ENCODE measurements at places on chromosomes 12 and 14.

- DNase-seq = no peak
Measured at GRCh38 chr12:111991946-111992345, 21.0 kb downstream of the TMEM116 start.

- peak; percentile 71 for DNase-seq
Measured at GRCh38 chr12:118357257-118358007, 15.3 kb downstream of the TAOK3 start.

DNA sequence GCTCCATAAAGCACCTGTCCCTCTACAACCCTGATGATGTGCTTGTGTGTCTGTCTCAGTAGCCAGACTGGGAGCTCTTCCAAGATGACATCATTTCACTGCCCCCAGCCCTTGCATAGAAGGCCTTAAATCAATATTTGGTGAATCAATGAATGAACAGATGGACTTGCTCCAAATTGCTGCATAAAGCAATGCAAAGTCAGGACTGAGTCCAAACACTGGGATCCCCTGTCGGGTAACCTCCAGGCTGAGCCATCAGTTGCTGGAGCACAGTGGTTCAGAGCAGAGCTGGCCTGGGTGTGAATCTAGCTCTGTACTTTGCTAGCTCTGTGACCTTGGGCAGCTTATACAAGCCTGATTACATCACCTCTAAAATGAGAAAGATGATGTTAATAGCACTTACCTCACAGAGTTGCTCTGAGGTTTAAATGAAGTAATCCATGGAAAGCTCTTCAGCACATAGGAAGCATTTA lies 120.3 kb upstream of the VASH1 start:
- DNase-seq = no peak

- no peak for DNase-seq
Measured at GRCh38 chr12:10389904-10390303, at the start of gene KLRK1. Gene KLRK1, minus strand, starts transcription at chr12:10390041. Its CDS starts 1,231 bp downstream, at chr12:10388810.

- no peak for DNase-seq
Measured at GRCh38 chr12:119052001-119052400, 70.7 kb downstream of the SRRM4 start.

GRCh38 chr12:129847063-129847462 lies 56.8 kb downstream of the TMEM132D start:
- no peak for DNase-seq

DNA sequence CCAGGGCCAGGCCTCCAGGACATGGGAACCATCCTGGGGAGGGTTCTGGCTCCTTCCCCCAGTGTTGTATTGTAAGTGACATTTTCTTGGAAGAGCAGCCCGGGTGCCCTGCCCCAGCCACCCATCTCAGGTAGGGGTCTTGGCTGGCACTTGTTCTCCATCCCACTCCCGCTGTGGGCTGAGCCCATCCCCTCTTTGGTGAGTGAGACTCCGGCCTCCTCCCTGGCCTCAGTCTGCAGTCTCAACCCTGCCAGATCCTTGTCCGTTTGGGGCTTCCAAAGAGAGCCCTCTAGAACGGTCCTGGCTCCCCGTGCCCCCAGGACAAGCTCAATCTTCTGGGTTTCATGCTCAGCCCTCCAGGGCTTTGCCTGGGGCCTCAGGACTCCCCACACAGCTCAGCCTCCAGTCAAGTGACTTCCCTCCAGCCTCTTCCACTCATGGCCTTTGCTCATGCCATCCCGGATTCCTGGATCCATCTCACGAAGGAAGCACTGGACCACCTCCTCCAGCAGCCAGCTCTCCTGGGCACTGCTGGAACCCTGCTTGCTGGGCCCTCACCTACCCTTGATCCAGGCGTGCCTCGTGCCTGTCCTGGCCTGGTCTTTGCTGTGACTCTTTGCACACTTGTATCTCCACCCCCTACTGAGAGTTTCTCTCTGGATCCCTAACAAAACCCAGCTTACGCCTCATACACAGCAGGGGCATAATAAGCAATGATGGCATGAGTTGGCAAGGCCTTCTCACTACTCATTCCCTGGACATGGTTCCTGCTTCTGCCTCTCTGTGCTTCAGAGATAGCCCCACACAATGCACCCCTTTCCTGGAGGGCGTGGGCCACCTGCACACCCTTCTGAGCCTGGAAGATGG lies 297.4 kb upstream of the RTL1 start:
- DNase-seq = no peak

GRCh38 chr14:55869397-55870049 lies 248.7 kb upstream of the PELI2 start:
- no peak for DNase-seq

DNA sequence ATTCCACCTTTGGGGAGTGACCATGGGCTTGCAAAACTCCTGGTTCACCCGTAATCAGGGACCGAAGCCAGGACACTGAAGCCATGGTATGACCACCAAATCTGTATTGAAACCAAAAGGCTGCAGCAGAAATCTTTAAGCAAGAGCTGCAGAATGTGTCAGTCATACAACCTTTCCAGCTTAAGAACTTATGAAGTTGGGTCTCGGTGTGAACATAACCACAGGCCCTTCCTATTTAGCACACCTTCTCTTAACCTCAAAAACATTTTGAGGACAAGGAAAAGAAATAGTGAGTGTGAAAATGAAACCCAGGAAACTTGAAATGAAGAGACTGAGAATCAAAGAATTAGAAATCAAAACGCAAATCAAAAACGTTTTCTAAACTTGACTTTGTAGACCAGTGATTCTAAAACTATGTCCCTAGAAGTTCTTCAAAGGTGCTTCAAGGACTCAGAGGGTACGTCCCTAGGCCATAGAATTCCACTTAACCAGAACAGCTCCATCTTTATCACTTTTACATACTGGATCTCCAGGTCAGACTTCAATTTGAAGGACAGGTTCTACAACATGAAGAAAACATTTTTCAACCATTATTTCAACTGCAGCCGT lies 231.6 kb upstream of the GRIP1 start:
- DNase-seq = no peak

DNA sequence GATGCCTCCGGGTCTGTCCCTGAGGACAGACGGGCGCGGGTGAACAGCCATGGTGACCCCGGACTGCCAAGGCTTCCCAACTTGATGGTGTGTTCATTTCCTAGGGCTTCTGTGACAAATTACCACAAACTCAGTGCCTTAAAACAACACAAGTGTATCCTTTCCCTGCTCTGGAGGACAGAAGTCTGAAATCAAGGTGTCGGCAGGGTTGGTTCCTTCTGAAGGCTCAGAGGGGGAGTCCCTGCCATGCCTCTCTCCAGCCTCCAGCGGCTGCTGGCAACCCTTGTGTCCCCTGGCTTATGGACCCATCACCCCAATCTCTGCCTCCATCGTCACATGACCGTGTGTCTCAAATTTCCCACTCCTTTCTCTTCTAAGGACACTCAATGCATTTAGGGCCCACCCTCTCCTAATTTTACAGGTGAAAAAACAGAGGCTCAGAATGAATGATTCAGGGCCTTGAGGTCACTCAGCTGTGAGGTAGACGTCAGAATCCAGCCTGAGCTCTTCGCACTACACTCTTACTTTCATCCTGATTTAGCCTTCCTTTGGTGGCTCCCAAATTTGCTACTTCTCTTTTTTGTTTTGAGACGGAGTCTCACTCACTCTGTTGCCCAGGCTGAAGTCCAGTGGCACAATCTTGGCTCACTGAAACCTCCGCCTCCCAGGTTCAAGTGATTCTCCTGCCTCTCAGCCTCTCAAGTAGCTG lies 45.4 kb downstream of the VCPKMT start:
- no peak for DNase-seq

DNA sequence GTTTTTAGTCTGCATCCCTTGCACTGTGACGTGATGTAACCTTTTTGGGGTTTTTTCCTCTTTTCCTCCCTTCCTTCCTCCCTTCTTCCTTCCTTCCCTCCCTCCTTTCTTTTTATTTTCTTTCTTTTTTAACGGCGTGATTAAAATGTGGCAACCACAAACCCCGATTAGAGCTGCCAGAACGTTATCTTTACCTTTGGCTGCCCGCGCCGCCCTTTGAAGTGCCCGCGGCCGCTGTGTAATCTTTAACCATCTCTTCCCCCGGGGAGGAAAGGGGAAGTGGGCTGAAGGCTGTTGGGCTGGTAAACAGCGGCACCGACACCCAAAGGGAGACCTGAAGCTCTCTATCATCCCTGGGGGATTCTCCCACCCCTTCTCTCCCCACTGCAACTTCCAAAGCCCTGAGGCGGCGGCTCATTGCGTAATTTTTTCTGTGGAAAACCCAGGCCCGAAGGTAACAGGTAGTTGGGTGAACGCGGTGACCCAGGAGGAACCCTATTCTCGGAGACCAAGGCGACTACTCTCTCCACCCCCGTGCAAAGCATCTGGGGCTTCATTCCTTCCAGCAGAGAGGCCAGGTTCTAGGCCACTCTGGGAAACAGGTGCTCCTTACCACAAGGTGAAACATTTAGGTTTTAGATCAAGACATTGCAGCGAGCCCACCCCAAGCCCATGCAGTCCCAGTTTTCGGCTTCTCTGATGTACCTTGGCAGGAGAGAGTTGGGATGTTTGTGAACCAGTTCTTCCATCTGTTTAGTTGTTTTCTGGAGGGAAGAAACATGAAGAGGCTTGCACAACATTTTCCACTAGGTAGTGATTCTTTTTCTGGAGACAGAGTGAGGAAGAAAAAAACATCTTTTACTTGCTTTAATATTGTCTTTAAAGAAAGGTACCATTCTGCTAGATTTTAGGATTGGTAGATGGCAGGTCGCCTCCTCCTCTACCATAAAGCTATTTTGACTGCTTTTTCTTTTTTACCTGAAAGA lies 1.5 kb downstream of the LGR5 start:
- peak; percentile 64 for DNase-seq

GRCh38 chr12:79512068-79512467 lies 178.7 kb downstream of the PAWR start:
- DNase-seq = no peak

DNA sequence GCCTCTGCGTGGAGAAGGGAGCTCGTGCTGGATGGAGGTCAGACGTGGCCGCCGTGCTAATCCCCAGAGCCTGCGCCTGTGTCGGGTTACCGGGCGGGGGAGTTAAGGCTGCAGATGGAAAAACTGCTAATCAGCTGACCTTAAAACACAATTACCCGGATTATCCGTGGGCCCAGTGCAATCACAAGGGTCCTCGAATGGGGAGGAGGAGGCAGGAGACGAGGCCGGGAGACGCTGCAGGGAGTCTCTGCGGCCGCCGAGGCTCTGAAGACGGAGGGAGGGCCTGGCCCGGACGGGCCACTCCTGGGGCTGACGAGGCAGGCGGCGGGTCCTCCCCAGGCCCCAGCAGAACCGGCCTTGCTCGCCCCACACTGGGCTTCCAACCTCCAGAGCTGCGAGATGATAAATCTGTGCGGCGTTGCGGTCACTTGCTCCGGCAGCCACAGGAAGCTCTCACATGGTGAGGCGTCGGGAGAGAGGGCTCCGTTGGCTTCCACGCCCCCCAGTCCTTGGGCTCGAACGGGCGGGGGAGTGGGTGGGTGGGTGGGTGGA lies 32.9 kb upstream of the FBRSL1 start:
- no peak for DNase-seq

- no peak for DNase-seq
Measured at GRCh38 chr14:58707949-58708348, 70.2 kb downstream of the DACT1 start.

GRCh38 chr12:91989143-91989542 lies 156.5 kb downstream of the BTG1 start:
- DNase-seq = no peak

Data from colonic mucosa (tissue), 4 donors.